Left ventricle myocardium inferior (tissue), 1 donor: ENCODE measurements at places on chromosomes 6 and 20. TPM values are rescaled to one million over a fixed set of nuclear protein-coding genes. Genes with fewer than 3 reads are reported as not detected.
A peak's percentile ranks its signal among the peaks of the same experiment; 100 is the strongest.

- peaks cover 4% of the 10 kb centered on the region for H3K27me3 ChIP-seq
- no peak for DNase-seq
- H3K36me3 ChIP-seq = no peaks in the 10 kb centered on the region
Observed at GRCh38 chr20:40010483-40010882, 678.6 kb downstream of the MAFB start.

RIN2 gene
- 48.8 TPM for total RNA-seq

- DNase-seq = no peak
- H3K27ac ChIP-seq = no peak overlapping the region
- no peaks in the 10 kb centered on the region for H3K27me3 ChIP-seq
Observed at GRCh38 chr6:111183702-111184517, 96.6 kb downstream of the SLC16A10 start.

CD93 gene
- 35.7 TPM for total RNA-seq

MMS22L gene
- total RNA-seq = 1.9 TPM

GRCh38 chr20:35421322-35421721, 9.5 kb upstream of the UQCC1 start:
- H3K36me3 ChIP-seq = no peaks in the 10 kb centered on the region
- H3K27ac ChIP-seq = no peak overlapping the region
- DNase-seq = no peak
- H3K4me3 ChIP-seq = no peak overlapping the region
- peaks cover 33% of the 10 kb centered on the region for H3K27me3 ChIP-seq

DNA sequence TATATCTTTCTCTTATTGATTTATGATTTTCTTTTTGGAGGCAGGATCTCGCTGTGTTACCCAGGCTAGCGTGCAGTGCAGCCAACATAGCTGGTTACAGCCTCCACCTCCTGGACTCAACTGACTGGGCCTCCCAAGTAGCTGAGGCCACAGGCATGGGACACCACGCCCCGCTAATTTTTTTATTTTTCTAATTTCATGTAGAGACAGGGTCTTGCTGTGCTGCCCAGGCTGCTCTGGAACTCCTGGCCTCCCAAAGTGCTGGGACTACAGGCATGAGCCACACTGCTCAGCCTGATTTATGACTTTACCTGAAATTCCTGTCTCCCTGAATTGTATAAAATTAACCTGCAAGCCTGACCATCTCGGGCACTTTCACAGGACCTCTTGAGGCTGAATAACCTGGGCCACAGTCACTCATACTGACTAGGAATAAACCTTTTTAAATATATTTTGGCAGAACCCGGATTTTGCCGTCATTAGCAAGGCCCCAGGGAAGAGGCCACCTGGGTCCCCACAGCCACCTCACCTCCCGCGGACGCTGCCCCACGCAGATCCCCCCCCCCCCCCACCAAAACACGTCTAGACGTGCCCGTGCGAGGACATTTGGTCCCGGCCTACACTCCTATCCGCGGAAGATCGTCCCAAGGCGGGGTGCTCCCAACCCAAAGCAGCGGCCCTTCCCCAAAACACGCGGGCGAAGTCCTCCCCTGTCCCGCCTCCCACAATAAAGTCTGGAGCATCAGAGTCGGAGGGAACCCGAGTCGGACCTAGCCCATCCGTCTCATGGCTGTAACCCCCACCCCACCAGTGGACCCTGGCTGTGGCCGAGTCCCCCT, 902 bp downstream of the ZNF337 start:
- no peaks in the 10 kb centered on the region for H3K27me3 ChIP-seq
- no peak for DNase-seq
- peak overlapping the region; percentile 95 for H3K27ac ChIP-seq
- H3K36me3 ChIP-seq = peaks cover 3% of the 10 kb centered on the region
- H3K4me1 ChIP-seq = peaks cover 31% of the 10 kb centered on the region
- peak overlapping the region; percentile 89 for H3K4me3 ChIP-seq

GRCh38 chr6:47407300-47408281, 70.0 kb upstream of the CD2AP start:
- no peak overlapping the region for H3K27ac ChIP-seq
- no peak overlapping the region for H3K4me3 ChIP-seq
- no peaks in the 10 kb centered on the region for H3K4me1 ChIP-seq
- no peak for DNase-seq
- no peaks in the 10 kb centered on the region for H3K36me3 ChIP-seq

RAB32 gene
- 7.2 TPM for total RNA-seq

DNA sequence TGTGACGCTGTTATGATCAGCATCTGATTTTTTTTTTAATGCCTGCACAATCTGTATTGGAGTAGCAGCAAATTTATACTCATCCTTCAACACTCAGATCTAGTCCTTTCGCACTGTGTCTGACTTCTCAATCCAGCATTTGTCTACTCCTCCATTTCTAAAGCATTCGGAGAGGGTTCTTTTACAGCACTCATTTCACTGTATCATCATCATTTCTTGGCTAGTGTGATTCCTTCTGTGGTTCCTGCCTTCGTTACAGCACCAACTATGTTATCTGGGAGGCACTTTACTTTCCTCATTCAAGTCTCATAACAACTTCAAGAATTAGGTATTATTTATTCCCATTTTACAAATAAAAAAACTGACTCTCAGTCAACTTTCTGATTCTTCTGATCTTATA, 18.0 kb downstream of the NUDT3 start:
- H3K4me1 ChIP-seq = peaks cover 73% of the 10 kb centered on the region
- peaks cover 3% of the 10 kb centered on the region for H3K36me3 ChIP-seq
- H3K27ac ChIP-seq = peak overlapping the region; percentile 1
- no peak overlapping the region for H3K4me3 ChIP-seq
- no peak for DNase-seq

DNA sequence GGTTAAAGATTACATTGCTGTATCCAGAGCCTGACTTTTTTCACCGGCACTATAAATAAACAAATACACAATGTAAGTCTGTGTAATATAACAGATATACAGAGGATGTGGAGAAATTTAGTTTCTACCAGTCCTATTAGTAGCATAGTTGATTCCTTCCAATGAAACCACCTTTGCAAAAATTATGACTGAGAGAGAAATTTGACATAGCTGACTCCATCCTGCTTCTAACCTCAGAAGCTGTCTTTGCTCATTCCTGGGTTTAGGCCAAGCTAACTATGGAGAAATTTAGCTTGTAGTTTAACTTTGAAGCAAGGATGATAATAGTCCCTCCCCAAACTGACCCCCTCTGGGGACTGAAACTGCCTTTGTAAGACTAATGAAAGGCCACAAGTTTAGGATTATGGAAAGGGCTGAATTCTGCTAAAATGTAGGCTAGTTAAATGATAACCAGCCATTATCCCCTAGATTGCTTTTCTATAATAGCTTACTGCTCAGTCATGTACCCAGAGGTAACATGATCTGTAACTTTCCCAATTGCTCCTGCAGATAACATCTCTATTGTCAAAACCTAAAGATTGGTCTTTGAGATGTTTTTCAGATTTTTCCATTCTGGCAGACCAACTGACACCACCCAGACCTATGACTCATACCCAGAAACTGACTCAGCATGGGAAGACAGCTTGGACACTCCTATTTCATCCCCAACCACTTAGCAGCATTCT, 172.8 kb upstream of the ARG1 start:
- no peaks in the 10 kb centered on the region for H3K27me3 ChIP-seq
- no peaks in the 10 kb centered on the region for H3K4me1 ChIP-seq
- H3K4me3 ChIP-seq = no peak overlapping the region
- H3K36me3 ChIP-seq = no peaks in the 10 kb centered on the region
- no peak for DNase-seq
- no peak overlapping the region for H3K27ac ChIP-seq

DNA sequence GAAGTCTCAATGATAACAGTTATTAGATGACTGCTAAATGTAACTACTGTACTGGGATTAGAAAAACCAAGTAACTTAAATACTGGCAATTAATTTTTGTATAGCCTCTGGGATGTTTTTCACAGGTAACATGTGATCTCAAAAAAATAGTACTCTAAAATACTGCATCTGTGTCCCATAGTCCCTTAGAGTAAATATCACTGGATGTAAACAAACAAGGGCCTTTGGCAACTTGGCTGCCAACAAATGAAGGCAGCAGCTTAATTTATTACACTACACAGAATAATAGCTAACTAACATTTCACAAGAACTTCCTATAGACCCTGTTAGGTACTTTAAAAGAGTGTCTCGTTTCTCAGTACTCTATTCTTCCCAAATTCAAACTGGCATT, 14.0 kb downstream of the ARHGAP18 start:
- no peaks in the 10 kb centered on the region for H3K36me3 ChIP-seq
- DNase-seq = no peak
- no peak overlapping the region for H3K4me3 ChIP-seq
- peak overlapping the region; percentile 63 for H3K27ac ChIP-seq
- peaks cover 32% of the 10 kb centered on the region for H3K4me1 ChIP-seq
- no peaks in the 10 kb centered on the region for H3K27me3 ChIP-seq

GRCh38 chr6:135586388-135586787, 88.8 kb upstream of the AHI1 start:
- DNase-seq = no peak
- no peaks in the 10 kb centered on the region for H3K36me3 ChIP-seq
- H3K27ac ChIP-seq = no peak overlapping the region
- H3K27me3 ChIP-seq = no peaks in the 10 kb centered on the region
- H3K4me1 ChIP-seq = no peaks in the 10 kb centered on the region

GRCh38 chr6:131561925-131562707, 10.9 kb upstream of the ARG1 start:
- DNase-seq = no peak
- no peaks in the 10 kb centered on the region for H3K27me3 ChIP-seq
- H3K4me1 ChIP-seq = no peaks in the 10 kb centered on the region

DNA sequence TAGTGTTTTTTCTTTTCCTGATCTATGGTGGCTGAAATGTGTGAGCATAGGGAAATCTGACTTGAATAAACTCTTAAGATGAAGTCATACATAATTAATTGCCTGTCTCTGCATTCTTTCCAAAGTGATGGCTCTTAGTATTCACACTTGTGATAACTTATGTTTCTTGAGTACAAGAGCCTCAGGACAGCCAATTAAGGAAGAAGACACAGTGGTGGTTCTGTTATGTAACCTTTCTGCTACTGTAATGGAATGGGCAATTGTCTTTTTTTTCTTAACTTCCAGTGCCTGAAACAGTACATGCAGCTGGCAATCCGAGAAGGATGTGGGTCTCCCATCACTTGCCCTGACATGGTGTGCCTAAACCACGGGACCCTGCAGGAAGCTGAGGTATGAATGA, 40.1 kb downstream of the RNF144B start:
- H3K4me3 ChIP-seq = no peak overlapping the region
- DNase-seq = no peak
- no peaks in the 10 kb centered on the region for H3K27me3 ChIP-seq

- no peak overlapping the region for H3K4me3 ChIP-seq
- H3K27ac ChIP-seq = no peak overlapping the region
- DNase-seq = no peak
- H3K4me1 ChIP-seq = no peaks in the 10 kb centered on the region
Observed at GRCh38 chr6:100103931-100104330, 109.9 kb upstream of the MCHR2 start.

DNA sequence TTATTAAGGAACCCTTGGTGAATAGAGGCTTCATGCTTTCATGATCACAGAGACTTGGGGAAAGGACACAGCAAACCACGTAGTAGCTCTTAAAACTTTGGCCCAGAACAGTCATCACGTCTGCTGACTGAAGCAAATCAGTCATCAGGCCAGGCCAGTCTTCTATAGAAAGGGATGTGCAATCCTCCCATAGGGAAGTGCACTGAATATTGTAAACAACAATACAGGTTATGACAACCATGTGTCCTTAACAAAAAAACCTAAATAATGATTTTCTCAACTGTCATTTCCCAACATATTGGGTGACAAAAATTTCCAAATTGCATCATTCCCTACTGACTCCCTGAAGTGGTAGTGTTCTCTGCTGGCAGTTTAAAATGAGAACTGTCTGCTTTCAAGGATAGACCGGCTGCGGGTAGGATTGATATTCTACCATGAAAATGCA, 388.2 kb upstream of the CITED2 start:
- peak overlapping the region; percentile 78 for H3K27ac ChIP-seq
- no peaks in the 10 kb centered on the region for H3K36me3 ChIP-seq
- DNase-seq = no peak
- H3K4me1 ChIP-seq = peaks cover 66% of the 10 kb centered on the region
- no peaks in the 10 kb centered on the region for H3K27me3 ChIP-seq
- H3K4me3 ChIP-seq = no peak overlapping the region

EDN3 gene
- not detected for total RNA-seq
